Uterine smooth muscle cell (primary cell): ENCODE measurements at places on chromosomes 3 and 15. TPM values are rescaled to one million over a fixed set of nuclear protein-coding genes. Genes with fewer than 3 reads are reported as not detected.

Gene USP50
- total RNA-seq, result 0.62 TPM in 1 of 2 replicates, not detected in the other

Gene MASP1
- 56.8 and 123 TPM in 2 replicates for total RNA-seq

Gene GRM7
- under 0.01 and 0.22 TPM in 2 replicates for total RNA-seq

Gene GPR27
- total RNA-seq, result 0.11 and 0.12 TPM in 2 replicates

Gene TP63
- under 0.01 and 0.25 TPM in 2 replicates for total RNA-seq

Gene GOLGA6L4
- 1.2 TPM in 2 replicates for total RNA-seq
